ENCODE measurements at places on chromosomes 7 and 10. TPM values are rescaled to one million over a fixed set of nuclear protein-coding genes. Genes with fewer than 3 reads are reported as not detected.

DNA sequence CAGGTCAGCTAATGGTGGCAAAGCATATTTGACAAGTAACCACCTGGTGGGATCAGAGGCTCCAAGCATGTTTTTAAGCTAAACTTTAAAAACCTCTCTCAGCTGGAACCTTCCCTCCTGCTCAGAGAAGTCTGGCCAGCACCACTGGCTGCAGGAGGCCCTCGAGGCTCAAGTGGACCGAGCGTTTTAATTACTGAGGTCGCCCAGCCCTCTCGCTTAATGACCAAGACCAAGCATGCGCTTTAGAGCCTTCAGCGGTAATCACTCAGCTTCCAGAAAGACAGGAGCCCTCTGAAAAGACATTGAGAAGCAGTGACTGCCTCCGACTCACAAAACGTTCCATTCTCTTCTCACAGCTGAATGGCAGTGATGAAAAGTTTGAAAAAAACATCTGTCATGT is 383.4 kb upstream of the ADARB2 start:
- no peak for DNase-seq

DNA sequence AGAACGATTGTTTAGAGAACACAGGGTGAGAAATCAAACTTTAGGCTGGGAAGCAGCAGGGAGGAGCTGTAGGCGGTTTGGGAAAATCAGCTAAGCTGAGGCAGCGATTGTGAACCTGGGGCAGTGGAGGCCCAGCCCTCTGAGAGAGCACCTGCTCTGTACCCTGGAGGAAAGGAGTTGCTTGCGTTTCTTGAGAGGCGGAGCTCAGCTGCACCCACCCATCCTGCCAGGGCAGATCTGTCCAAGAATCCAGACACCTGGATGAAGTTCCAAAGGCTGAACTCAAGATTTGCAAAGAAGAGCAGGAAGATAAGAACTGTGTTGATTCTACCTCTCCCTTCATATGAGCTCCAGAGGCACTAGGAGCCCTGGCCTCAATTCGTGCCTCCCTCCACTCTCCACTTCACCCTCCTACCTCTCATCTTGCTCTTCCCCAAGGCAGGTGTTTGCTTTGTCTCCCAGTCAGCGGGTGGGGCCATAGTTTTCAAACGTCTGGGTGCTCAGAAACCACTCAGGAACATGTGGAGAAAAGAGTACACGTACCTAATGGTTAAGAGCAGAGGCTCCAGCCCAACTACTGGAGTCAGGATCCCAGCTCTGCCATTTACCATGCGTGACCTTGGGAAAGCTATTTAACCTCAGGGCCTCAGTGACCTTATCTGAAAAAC is 21.5 kb upstream of the TMEM213 start:
- no peak for DNase-seq

- DNase-seq: no peak
Measured at GRCh38 chr10:112639298-112639697, 192.3 kb downstream of the VTI1A start.

DNA sequence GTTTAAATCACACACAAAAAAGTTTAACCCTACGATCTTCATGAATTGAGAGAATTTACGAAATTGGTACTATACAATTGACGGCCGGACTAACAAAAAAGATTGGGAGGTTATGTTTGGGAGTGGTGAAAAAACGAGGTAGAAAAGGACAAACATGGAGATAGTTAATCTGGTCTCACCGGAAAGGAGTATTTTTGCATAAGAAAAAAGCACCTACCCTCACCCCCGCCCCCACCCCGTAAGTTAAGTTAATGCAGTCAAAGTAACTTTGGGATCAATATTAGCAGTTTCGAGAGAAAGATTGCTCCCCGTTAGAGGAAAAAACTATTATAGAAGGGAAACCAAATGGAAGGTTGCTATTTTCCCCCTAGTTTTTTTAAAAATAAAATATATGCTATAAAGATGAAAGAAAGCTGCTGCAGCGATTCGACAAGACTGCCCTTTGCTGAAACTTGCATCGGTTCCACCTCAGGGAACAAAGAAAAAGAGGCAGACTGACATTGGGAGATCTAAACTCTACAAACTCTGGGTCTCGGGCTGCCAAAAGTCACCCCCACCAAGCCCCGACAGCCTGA is 3.5 kb downstream of the SP8 start:
- no peak for DNase-seq

DNA sequence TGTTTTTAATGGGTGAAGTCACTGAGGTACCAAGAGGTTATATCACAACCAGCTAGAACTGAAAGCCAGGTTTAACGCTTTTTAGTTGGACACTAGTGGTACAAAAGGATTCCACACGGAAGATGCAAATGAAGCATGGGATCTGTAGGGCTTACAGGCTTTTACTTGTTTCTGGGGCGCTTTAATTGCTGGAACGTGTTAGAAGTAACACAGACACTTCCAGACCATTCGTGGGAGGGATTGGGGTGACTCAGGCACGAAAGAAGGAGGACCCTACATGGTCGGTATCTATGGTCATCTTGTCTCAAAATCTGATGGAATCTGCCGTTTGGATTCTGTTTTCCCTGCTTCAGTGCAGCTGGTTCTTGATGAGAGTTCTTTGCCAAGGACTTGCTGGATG is 1.0 kb downstream of the YKT6 start:
- DNase-seq: no peak

GRCh38 chr7:96183163-96183670 is 138.7 kb downstream of the SLC25A13 start:
- no peak for DNase-seq

GRCh38 chr7:108012499-108013430 is 9.8 kb upstream of the LAMB1 start:
- no peak for DNase-seq

GRCh38 chr7:3518546-3518945 is 217.5 kb downstream of the SDK1 start:
- DNase-seq: no peak

DNA sequence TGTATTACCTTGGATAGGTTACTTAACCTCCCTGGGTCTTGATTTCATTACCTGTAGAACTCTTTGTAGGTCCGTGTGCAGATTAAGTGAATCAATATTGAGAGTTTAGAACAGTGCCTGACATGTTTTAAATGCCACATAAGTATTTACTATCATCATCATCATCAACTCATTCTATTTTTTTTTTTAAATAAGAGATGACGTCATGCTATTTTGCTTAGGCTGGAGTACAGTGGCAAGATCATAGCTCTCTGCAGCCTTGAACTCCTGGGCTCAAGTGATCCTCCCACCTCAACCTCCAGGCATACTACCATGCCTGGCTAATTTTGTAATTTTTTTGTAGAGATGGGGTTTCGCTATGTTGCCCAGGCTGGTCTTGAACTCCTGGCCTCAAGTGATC is 132.0 kb upstream of the FZD8 start:
- no peak for DNase-seq

DNA sequence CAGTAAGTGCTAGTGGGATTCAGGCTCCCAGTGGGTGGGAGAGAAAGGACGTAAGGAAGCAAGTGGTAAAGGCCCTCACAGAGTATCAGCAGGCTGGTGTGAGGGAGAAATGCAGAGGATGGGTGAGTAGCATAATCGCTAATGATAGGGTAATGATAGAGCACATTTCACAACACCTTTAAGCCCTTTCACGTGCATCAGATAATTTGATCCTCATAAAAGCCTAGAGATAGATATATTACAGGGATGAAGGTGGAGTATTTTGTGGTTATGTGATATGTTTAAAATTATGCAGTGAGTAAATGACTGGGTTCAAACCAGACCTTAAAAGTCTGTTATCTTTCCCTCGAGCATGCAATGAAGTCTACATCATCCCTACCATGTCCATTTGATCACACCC is 10.3 kb downstream of the LEP start:
- DNase-seq: no peak

DNA sequence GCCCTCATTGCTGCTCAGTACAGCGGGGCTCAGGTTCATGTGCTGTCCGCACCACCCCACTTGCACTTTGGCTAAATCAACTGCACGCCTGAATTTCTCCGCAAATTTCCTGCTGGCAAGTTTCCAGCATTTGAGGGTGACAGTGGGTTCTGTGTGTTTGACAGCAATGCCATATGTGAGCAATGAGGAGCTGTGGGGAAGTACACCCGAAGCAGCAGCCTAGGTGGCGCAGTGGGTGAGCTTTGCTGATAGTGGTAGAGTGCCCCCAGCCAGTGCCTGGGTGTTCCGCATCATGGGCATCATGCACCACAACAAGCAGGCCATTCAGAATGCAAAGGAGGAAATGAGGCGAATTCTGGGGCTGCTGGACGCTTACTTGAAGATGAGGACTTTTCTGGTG is 103.9 kb upstream of the POT1 start:
- no peak for DNase-seq

DNA sequence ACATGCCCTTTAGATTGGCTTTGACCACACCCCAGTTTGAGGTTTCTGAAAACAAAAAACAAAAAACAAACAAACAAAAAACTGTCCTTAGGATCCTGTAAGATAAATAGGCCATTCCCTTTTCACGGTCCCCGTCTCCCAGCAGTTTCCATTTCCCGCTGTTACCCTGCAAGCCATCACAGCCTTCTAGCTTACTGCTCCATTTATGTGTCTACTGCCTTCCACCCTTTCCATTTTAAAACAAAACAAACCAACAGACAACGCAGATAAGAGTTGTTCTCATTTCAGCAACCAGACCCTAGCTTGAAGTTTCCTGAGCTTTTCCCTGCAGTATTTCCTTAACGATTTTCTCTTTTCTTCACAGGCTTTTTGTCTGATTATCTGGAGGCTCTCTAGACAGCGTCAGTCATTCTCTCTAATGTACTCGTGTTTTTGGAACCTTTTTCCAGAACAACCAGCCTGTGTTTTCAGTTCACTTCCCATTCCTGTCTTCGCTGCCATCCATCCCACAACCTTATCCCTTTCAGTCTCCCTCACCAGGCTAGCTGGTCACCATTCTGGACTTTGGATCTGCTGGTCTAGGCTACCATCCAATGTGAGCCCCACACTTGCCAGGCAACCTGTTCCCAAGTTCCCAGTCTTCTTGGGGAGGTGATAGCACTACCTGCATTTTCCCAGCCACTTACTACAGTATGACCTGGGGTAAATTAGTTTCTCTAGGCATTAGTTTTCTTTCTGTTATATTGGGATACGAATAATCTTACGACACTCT is 317.3 kb upstream of the FZD1 start:
- DNase-seq: no peak

- no peak for DNase-seq
Measured at GRCh38 chr7:16035392-16035791, 348.9 kb upstream of the MEOX2 start.

GRCh38 chr10:63217120-63217605 is 84.0 kb downstream of the NRBF2 start:
- DNase-seq: peak; percentile 35

DNA sequence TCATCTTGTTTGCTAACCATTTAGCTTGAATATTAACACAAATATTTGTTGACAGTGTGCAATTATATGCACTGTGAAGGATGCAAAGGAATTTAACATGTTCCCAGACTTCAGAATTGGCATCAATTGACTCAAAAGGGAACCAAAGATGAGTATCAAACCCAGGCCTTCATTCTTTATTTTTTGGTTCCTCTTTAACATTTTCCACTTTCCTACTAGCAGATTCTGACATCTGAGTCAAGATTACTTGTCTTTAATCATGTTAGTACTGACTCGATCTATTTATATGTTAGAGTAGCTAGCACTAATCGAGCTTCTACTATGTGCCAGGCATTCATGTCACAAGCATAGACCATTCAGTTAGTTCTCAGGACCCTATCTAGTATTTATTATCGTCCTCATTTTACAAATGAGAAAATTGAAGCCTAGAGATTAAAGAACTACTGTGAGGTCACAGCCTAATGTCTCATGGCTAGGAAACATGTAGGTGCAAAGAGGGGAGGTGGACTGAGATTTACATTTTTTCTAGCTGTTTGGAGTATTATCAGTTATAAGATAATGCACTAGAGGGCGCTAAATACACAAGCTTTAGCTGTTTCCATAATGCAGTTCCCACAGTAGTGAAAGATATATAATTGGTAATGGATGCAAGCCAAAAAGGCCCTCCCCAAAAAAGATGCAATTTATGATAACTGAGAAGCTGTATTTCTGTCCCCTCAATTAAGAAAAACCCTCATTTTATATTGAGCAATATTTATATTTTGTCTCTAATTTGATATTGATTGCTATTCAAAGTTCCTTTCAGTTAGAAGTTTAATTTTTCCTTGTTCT is 32.9 kb upstream of the KMT2E start:
- no peak for DNase-seq

DNA sequence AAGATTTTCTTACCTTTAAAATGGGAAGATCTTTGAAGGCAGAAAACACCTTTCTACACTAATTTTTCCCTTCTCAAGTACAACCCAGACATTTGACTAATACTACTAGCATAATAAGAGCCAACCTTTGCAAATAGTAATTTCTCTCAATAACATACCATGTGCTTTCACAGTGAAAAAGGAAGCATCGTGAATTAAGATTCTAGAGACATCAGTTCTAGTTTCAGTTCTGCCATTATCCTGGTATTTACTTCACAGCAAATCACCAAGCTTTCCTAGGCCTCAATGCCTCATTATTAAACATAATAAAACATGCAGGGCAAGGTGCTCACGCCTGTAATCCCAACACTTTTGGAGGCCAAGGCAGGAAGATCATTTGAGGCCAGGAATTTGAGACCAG is 24.9 kb downstream of the GSAP start:
- no peak for DNase-seq

DNA sequence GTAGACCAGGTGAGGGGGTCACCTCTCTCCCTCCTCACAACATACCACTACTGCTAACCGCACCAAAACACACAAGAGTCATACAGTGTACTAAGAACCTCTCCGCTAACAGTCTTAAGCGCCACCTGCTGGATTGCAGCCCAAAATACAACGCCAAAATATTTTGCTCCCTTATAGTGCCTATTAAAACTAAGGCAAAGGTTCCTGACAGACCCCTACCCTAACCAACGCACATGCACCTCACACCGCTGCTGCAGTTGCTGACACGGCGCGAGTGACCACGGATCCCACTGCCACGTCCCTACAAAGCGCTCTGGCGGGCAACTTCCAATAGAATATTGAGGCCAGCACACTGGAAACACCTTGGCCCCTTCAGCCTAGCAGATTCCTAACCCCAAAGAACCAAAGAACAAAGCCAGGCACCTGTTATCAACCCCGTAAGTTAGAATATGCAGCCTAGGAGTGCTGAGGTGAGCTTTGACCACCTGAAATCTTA is 563.6 kb upstream of the SEMA3D start:
- no peak for DNase-seq

GRCh38 chr10:117554241-117554814 is 11.8 kb downstream of the EMX2 start:
- DNase-seq: no peak

DNA sequence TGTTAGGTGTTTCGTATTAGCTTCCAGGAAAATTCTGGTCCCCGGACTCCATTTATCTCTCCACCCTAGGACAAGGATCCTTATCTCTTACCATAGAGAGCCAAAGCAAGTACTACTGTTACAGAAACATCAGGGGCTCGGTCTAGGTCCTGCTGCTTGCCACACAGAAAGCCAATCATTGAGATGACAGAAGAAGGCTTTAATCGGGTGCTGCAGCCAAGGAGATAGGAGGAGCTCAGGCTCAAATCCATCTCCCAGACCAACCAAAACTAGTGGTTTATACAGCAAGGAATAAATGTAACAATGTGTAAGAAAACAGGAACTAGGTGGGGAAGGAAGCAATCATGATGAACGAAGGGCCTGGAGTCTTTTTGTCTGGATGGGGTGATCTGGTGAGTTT is 22.2 kb upstream of the CACUL1 start:
- no peak for DNase-seq

Gene SP4
- 10.6 TPM for total RNA-seq

Gene CXCL12
- 119 TPM for total RNA-seq

Gene HTR5A
- total RNA-seq: not detected

Gene NRCAM
- total RNA-seq: 16.5 TPM

Gene PHKG1
- 4.2 TPM for total RNA-seq

Gene ADCY1
- total RNA-seq: 6.9 TPM

Gene SPDYE6
- total RNA-seq: not detected

Gene H2BK1
- not detected for total RNA-seq

Gene UCN3
- total RNA-seq: not detected
